ENCODE measurements at places on chromosomes 1 and 21.

DNA sequence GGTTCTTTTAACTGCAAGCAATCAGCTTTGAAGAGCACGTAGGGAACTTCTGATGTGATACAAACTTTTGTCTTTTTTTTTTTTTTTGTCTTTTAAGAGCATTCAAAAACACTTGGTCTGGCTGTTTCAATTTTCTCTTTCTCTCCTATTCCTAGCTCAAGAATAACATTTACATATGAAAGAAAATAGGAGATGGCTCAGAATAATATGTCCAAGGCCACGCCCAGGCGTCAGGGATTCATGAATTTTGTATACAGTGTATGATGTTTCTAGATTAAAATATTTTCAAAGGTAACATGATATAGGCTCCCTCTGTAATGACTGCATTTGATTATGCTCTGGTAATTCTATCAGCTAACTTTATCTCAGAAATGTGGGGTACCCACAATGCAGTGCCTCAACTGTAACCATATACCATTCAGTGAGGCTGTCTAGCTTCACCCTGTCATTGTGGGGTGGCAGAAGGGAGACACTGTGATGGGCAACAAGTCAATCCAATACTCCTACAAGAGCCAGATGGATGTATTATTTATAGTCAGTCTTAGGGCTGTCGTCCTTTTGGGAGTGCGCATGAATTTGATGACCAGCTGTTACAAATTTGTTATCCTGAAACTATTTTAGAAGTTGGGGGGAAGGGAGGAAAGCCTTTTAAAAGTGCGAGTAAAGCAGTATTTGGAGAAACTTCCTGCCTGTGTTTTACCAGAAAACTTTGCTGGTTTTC lies 1.5 kb upstream of the AKNAD1 start:
- no peak for DNase-seq

GRCh38 chr1:63148825-63149645 lies 173.3 kb upstream of the FOXD3 start:
- DNase-seq, result no peak

- DNase-seq, result no peak
Measured at GRCh38 chr1:93416183-93416582, 31.7 kb upstream of the FNBP1L start.

DNA sequence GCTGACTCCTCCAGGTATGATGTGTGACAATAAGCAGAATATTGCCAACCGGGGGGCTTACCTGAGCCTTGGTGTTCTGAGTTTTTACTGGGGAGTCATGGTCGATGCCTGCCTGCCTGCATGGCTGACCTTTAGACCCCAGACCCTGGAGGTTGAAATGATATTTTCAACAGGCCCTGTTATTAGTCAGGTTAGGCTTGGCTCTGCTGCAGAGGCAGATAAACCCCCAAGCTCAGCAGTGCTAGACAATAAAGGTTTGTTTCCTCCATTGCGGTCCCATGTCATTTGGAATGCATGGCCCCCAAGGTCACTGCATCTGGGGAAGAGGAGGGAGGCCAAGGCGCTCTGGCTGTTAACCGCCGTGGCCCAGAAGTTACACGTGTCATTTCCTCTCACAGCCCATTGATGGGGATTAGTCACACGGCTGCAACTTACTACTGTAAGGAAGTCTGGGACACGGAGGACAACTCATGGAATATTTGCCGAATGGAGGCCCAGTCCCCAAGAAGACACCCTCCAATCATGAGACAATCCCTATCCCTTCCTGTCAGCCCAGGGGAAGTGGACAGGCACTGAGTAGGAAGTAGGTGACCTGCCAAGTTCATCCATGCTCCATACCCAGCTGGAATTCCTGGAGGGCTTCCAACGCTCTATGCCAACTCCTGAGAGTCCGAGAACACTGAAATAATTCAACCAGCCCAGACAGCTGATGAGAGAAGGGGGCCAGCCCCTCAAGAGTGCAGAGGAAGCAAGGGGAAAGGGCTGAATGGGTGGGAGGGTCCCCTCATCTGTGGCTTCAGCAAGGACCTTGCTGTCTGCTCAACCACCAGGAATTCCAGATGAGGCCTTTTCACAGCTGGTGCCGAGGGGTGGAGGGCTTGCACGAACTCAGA lies 97.3 kb downstream of the TAS1R2 start:
- DNase-seq, result no peak

Measured in NCI-H1092 (cell line).